SHP77 treated with DMSO at 0.1 percent for 48 hours (cell line): ENCODE measurements at places on chromosomes 6 and 20.

- DNase-seq, result no peak
Observed at GRCh38 chr20:19336631-19337030, 124.2 kb downstream of the SLC24A3 start.

GRCh38 chr6:25835442-25836283 lies 3.8 kb upstream of the SLC17A1 start:
- no peak for DNase-seq

GRCh38 chr6:67880939-67881705 lies 754.0 kb upstream of the ADGRB3 start:
- DNase-seq, result no peak

- DNase-seq, result no peak
Observed at GRCh38 chr20:62778601-62779416, 17.5 kb upstream of the MRGBP start.

DNA sequence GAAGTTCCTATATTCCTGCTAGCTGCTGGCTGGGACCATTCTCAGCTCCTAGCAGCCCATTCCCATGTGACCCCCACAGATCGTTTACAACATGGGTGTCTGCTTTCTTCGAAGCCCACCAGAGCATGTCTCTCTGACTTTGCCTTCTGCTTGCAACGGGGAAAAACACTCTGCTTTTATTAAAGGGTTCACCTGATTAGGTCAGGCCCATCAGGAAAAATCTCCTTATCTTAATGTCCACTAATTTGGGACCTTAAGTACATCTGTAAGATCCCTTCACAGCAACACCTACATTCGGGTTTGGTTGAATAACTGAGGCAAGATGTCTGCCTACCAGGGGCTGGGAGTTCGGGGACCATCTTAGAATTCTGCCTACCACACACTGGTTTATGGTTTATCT lies 496.9 kb downstream of the CDKAL1 start:
- DNase-seq, result no peak

DNA sequence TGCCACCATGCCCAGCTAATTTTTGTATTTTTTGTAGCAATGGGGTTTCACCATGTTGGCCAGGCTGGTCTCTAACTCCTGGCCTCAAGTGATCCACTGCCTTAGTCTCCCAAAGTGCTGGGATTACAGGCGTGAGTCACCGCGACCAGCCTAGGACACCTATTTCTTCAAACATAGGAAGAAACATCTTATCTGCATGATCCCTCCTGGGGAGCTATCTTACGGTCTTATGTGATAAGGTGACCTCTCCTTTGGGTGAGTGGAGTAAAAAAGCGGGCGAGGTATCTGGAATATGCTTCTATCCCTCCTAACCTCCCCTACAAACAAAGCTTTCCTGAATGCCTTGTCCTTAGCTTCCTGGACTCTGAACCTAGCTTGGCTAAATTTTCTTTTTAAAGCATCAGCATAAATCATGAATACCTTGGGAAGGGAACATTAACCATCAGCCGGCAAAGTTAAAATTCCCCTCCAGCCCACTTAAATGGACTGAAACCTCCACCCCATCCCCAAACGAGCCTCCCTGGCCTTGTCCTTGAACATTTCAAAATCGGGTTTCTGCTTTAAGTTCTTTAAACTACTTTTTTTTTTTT lies 24.5 kb downstream of the RIPOR3 start:
- DNase-seq, result no peak

- no peak for DNase-seq
Observed at GRCh38 chr20:45745015-45745414, 22.9 kb downstream of the SPINT4 start.

- DNase-seq, result no peak
Observed at GRCh38 chr20:9027626-9028025, 41.3 kb upstream of the PLCB4 start.

GRCh38 chr6:157461000-157461915 lies 80.3 kb downstream of the ZDHHC14 start:
- DNase-seq, result no peak

DNA sequence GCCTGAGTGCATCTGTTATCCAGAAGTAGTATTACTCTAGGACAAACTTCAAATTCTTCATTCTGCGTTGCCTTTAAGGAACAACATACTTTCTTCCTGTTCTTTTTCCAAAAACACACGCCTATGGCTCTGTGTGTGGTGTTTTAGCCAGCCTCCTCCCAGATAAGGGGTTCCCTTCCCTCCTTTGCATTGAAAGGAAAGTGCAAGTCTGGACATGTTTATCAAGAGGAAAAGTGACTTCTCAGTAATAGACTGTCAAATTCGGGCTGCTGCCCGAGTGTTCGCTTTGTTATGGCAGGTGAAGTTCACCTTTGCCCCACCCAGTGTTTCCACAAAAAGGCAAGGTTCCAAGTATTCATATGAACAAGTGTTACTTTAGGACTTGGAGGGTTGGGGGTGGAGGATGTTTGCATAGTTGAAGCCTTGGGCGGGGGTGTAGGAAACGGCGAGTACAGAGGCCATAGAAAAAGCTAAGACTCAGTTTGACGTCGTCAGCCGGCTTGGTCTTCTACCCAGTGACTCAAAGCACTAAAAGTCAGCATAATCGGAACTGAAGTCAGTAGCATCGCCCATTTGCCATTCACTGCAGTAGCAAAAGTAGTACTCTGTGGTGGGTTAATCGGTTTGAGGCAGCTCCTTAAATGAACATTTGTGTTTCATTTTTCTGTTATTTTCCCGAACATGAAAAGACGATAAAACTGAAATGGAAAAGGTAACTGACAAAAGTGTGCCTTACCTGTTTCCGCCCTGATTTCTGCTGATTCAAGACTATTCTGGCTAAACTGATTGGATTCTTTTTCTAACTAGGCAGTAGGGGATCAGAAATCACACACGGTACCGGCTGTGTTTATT lies 12.5 kb downstream of the PRDM1 start:
- DNase-seq, result no peak

- DNase-seq, result no peak
Observed at GRCh38 chr6:139712830-139713229, 338.4 kb upstream of the CITED2 start.

DNA sequence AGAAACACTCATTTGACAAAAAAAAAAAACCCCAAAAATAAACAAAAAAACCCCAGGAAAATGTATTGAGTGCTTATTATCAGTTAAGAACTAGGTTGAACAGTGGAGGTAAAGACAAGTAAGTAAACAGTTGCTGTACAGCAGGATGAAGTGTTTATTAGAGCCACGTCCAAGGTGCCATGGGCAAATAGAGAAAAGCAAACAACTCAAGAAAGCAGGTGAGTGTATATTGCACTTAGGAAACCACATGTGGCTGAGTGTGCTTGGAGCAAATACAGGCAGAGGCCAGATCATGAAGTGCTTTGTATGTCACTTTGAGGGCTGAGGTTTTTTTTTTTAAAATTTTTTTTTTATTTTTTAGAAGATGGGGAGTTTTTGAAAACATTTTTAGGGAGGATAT lies 98.3 kb downstream of the MACROD2 start:
- peak; percentile 86 for DNase-seq
